ENCODE measurements at places on chromosomes 3 and 15. TPM values are rescaled to one million over a fixed set of nuclear protein-coding genes. Genes with fewer than 3 reads are reported as not detected.

- no peak for DNase-seq
Measured at GRCh38 chr3:66404903-66405700, 95.7 kb downstream of the LRIG1 start.

GRCh38 chr15:87817553-87817952, 439.0 kb downstream of the NTRK3 start:
- no peak for DNase-seq

DNA sequence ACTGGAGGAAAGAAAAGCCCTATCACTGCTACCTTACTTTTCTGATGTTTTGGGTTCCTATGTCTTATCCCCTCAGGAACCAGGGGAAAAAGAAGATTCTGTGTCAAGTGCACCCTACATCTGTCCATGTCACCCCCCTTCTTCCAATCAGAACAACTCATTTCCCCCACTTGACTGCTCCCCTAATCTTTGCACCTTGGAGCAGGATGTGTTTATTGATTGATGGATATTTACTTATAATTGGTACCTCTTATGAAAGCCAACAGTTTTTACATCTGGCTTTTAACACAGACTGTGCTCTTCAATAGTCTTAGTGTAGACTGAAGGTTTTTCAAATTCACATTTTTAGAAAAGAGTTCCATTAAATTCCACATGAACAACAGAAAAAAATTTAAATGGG, 33.3 kb downstream of the LIPC start:
- no peak for DNase-seq

DNA sequence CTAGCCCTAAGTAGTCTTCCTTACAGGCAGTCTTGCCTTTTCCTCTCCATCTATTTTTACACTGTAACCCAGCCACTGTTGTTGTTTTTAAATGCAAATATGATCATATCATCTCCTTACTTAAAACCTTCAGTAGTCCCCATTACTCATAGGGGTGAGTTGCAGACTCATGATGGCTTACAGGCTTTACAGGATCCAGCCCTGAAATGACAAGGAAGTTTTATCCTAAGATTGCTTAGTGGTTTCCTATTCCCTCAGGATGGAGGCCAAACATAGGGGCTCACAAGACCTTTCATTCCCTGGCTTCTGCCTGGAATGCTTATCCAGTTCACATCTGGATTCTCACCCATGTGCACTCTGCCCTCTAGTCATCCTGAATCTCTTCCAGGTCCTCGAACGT, 27.7 kb upstream of the PCOLCE2 start:
- no peak for DNase-seq

DNA sequence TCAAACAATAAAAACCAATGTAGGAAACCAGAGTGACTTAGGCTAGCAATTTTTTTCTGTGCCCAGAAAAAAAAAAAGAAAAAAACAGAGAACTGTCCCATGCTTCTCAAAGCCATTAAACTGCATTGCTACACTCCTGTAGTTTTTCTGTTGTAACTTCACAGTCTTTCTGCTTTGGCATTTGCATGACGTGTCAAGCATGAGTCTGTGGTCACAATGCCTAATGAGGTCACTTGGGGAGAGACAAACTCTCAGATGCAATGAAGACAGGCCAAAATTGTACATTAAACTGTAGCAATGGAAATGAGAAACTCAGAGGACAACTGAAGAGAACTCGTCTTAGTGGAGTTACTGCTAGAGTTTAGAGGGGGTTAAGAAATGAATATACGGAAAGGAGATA, 30.8 kb downstream of the CCDC80 start:
- no peak for DNase-seq

- DNase-seq, result no peak
Measured at GRCh38 chr15:65372787-65373067, 5.1 kb downstream of the IGDCC3 start.

- no peak for DNase-seq
Measured at GRCh38 chr15:95868970-95869369, 461.5 kb upstream of the NR2F2 start.

DNA sequence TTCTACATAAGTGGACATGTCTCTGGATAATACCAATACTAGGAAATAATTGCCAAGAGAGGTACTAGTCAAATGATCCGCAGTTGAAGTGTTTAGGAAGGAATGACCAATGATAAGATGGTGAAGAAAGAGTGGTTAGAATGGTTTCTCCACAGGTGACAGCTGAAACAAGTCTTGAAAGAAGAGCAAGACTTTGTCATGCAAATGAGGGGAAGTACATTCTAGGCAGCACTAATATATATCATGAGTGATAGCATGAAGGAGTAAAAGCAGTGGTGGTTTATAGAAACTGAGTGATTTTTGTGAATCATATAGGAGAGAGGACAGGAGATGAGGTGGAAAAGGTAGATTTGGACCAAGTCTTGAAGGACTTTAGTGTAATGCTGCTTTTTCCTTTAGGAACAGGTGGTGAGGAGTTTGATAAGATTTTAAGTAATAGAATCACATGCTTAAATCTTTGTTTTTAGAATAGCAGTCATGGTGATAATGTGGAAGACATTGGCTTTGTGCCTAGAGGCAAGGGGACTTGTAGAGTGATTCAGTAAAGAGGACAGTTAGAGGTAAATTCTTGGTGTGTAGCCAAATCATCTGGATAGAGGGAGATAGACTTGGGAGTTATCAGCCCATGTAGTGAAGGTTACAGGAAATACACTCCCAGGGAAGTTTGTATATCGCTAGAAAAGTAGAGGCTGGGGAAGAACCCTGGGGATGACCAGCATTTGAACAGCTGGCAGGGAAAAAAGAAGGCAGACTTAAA, 31.9 kb downstream of the SLMAP start:
- DNase-seq, result no peak

Gene KNL1
- 1.4 TPM for total RNA-seq
